ENCODE measurements at places on chromosomes 2 and 18. TPM values are rescaled to one million over a fixed set of nuclear protein-coding genes. Genes with fewer than 3 reads are reported as not detected.
A peak's percentile ranks its signal among the peaks of the same experiment; 100 is the strongest.

- no peak for DNase-seq
These were observed 240.8 kb upstream of the PIK3C3 start for GRCh38 chr18:41713969-41714825.

- no peak for DNase-seq
These were observed 3.5 kb upstream of the NFATC1 start for GRCh38 chr18:79392226-79392625.

- no peak for DNase-seq
These were observed 296.5 kb upstream of the GYPC start for GRCh38 chr2:126359494-126359893.

DNA sequence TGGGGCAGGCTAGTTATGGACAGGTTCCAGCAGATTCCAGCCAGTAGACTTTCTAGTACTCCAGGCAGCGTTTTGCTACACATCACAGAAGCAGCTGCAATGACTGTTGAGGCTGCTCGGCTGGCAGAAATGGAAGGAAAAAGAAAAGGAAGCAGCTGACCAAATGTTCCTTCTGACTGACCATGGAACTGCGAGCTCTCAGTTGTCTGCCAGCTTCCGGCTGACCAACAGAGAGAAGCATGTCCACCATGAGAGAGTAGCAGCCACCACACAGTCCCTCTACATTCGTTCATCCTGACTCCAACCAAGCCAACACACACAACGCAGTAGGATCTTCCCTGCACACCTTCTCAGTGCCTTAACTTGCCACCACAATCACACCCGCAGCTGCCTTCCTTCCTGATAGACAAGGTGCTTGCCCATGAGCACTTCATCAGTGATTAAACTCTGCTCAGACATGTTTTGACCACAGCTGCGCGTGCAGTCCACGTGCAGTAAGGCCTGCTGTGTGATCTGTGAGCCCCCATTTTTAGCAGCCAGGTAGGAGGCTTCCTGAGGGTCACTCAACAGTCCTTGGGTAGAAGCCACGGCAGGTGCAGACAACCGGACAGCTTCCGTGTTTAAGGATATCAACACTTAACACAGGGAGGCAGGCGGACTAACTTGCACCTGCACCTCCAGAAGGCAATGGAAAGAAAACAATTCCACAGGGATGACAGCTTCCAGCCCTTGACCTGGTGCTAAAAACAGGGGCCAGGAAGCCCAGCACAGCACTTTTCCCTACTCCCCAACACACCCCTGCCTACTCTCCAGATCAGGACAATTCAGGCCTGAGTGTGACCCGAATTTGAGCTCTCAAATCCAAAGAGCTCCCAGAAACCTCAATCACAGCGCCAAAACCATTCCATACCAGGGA is 996 bp downstream of the TGFBRAP1 start:
- DNase-seq = peak; percentile 76

DNA sequence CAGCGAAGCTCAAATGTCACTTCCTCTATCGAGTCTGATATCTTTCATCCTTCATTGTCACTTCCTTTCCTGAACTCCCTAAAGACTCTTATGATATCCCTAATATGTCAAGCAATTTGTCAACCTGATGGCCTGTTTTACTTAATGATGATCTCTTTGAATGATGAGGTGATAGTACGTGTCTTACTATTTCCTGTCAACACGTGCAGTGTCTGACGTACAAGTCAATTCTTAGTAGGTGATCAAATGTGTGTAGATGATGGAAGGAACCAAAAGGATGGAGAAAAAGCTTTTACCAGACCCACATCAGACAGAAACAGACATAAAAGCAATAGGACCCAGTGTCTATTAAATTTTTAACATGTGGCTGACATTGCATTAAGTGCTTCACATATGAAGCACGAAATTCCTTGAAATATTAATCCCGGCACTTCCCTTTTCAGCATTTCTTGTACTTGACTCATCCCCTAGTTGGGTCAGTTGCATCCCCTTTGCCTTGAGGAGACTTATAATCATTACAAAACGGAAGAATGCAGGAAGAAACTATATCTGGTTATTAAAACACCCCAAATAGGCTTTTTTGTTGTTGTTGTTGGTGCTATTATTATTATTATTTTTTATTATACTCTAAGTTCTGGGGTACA is 108.6 kb upstream of the NYAP2 start:
- DNase-seq = no peak

- no peak for DNase-seq
These were observed 43.9 kb downstream of the SS18 start for GRCh38 chr18:26046419-26047077.

DNA sequence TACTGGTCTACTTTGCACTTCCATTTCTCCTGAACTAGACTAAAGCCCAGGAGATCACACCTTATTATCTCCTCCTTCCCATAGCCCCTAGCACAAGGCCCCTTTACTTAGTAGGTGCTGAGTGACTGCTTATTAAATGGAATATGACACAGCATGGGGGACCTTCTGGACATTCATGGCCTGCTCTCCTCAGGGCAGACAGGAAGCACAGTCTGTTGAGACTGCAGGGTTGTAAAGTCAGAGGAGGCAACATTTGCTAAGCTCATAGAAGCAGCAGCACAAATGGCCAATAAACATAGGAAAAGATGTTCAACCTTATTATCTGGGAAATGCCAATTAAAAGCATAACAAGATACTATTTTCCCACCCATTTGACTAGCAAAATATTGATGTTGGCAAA is 75.3 kb downstream of the DNMT3A start:
- no peak for DNase-seq

DNA sequence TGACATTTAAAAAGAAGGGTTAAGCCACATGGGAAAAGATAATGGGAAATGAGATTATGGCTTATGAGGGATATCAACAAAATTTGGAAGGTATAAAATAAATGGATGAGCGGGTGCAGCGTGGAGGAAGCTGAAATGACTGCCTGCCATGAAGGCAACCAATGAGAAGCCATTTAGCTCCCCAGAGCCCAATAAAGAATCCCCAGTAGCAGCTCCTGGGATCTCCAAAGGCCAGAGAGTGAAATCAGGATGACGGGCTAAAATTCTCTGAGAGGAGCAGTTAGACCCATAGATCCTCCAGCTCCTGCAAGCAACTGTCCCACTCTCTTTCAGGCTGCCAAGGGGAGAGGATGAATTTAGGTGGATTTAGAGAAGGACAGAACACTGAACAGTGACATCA is 12.9 kb upstream of the MAPRE3 start:
- no peak for DNase-seq

DNA sequence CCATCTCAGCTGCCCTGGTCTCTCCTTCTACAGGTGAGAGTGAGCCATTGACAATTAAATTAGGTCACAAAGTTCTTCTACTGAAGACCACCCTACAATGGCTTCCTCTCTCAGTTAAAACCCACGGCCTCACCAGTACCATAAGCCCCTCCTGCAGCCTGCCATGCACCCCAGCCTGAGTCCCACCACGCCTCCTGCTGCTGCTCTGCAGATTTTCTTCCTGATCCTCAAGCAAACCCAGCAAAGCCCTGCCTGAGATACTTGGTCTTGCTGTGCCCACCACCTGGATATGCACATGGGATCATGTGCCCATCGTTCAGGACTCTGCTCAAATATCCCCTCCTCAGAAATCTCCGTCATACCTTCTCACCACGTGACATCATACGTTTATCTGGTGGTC is 696.6 kb downstream of the RNF144A start:
- DNase-seq = no peak

DNA sequence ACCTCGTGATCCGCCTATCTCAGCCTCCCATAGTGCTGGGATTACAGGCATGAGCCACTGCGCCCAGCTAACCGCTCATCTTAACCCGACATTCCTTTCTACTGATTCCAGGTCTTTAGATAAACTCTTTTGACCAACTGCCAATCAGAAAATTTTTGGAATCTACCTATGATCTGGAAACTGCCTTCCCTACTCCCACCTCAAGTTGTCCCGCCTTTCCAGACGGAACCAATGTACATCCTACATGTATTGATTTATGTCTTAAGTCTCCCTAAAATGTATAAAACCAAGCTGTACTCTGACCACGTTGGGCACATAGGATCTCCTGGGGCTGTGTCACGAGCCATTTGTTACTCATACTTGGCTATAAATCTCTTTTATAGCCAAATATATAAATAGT is 3.2 kb upstream of the NEU2 start:
- no peak for DNase-seq

- no peak for DNase-seq
These were observed 76.4 kb downstream of the VPS54 start for GRCh38 chr2:63942788-63943187.

GRCh38 chr2:47345590-47345924 is 57.4 kb upstream of the MSH2 start:
- DNase-seq = no peak

- DNase-seq = no peak
These were observed 33.1 kb downstream of the KIF1A start for GRCh38 chr2:240786871-240787311.

C2orf92 gene
- total RNA-seq = 0.88 TPM

ADCYAP1 gene
- total RNA-seq = not detected

HJURP gene
- 10.4 TPM for total RNA-seq

CPO gene
- total RNA-seq = not detected

CRYGA gene
- not detected for total RNA-seq

SLC9A2 gene
- not detected for total RNA-seq

SLC19A3 gene
- not detected for total RNA-seq

PAIP2B gene
- total RNA-seq = 1.9 TPM

Measured in dermis blood vessel endothelial cell (primary cell).